Thoracic aorta (tissue), 2 donors: ENCODE measurements at places on chromosomes 5 and 9.

DNA sequence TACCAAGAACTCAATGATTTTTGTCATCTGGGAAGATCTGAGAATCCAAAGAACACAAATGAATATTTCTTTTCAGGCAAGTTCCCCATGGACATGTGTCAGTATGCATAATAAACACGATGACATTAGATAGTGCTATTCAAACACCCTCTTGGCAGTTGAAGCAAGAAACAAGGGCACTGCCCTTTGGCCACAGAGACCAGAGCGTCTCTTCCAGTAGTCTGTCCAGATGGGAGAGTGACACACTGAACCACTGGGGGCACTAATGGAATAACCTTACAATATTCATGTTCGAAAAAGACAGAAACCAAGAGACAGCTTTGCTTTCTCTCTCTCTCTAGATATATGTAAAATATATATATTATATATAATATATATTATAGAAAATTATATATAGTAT, 301.9 kb downstream of the CTNND2 start:
- DNase-seq: no peak
- H3K27ac ChIP-seq: no peak overlapping the region
- H3K36me3 ChIP-seq: no peaks in the 10 kb centered on the region
- no peaks in the 10 kb centered on the region for H3K27me3 ChIP-seq
- no peaks in the 10 kb centered on the region for H3K4me1 ChIP-seq
- H3K4me3 ChIP-seq: no peak overlapping the region

- H3K4me1 ChIP-seq: peaks cover 24% of the 10 kb centered on the region
- peak within 1 kb of the TSS; percentile 82 for H3K4me3 ChIP-seq
- no peaks in the 10 kb centered on the region for H3K36me3 ChIP-seq
- peak; percentile 34 for DNase-seq
- no peaks in the 10 kb centered on the region for H3K27me3 ChIP-seq
These were observed at the start of gene ARHGEF37 for GRCh38 chr5:149581192-149581861. ARHGEF37 (plus strand) TSS chr5:149581498; CDS start chr5:149597770, 16,272 bp downstream.

DNA sequence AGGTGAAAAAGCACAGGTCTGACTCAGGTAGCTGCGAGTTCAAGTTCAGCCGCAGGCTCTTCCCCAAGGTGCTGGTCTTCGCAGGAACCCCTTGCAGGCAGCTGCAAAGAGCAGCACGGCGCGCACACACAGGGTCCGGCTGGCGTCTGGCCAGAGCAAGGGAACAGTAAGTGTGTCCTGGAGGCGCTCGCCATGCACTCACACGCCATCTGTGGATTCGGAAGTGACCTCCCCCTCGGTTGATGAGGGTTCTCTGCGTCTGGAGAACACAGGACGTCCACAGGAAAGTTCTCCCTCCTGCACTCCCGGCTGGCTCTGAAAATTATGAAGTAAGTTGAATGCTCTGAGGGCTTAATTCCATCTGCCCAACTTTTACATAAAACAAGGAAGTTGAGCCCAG, 14.0 kb upstream of the EGFL7 start:
- H3K4me1 ChIP-seq: peaks cover 10% of the 10 kb centered on the region
- H3K36me3 ChIP-seq: no peaks in the 10 kb centered on the region
- H3K4me3 ChIP-seq: no peak overlapping the region
- no peak for DNase-seq
- H3K27ac ChIP-seq: no peak overlapping the region
- no peaks in the 10 kb centered on the region for H3K27me3 ChIP-seq

- H3K4me1 ChIP-seq: peaks cover 20% of the 10 kb centered on the region
- no peak overlapping the region for H3K27ac ChIP-seq
- H3K27me3 ChIP-seq: no peaks in the 10 kb centered on the region
- no peaks in the 10 kb centered on the region for H3K36me3 ChIP-seq
- no peak for DNase-seq
These were observed 97.8 kb downstream of the C5orf15 start for GRCh38 chr5:133870661-133871060.

GRCh38 chr9:114694719-114695269, 12.8 kb upstream of the TEX48 start:
- no peak for DNase-seq
- H3K4me3 ChIP-seq: no peak overlapping the region
- no peaks in the 10 kb centered on the region for H3K36me3 ChIP-seq
- H3K27me3 ChIP-seq: no peaks in the 10 kb centered on the region
- H3K4me1 ChIP-seq: no peaks in the 10 kb centered on the region

DNA sequence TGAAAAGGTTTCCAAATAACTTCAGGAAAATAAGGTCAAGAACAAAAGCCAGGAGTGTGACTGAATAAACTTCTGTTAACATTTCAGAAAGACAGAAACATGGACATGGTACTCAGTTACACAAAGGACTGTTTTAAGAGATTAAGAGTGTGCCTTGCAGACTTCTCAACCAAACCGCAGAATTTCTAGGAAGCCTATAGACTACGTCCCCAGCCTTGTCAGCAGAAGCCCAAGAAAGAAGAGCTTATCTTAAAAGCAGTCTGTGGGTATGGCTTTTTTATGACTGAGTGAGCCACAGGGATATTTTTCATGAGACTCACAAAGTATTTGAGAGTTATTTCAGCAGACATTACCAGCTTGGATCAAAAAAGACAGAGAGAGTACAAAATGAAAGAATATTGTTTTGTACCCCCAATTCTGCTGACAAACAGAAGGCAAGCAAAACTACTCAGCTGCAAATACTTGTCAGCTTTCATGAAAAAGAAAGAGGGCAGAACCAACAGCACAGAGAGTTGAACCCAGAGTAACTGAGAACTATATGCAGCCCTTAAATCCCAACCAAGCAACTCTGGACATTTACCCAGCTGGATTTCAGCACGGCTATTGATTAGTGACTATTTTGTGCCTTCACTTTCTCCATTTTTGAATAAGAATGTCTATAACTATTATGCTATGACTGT, 711.0 kb upstream of the CTNND2 start:
- H3K36me3 ChIP-seq: no peaks in the 10 kb centered on the region
- H3K27me3 ChIP-seq: no peaks in the 10 kb centered on the region
- no peak overlapping the region for H3K27ac ChIP-seq
- no peaks in the 10 kb centered on the region for H3K4me1 ChIP-seq
- no peak overlapping the region for H3K4me3 ChIP-seq

- H3K36me3 ChIP-seq: no peaks in the 10 kb centered on the region
- H3K4me1 ChIP-seq: no peaks in the 10 kb centered on the region
- no peak for DNase-seq
- no peak overlapping the region for H3K4me3 ChIP-seq
- no peaks in the 10 kb centered on the region for H3K27me3 ChIP-seq
These were observed 64.0 kb downstream of the RNF130 start for GRCh38 chr5:180007582-180007981.

GRCh38 chr9:121707477-121708424, 56.3 kb downstream of the DAB2IP start:
- no peak for DNase-seq
- H3K4me1 ChIP-seq: peaks cover 21% of the 10 kb centered on the region
- H3K36me3 ChIP-seq: no peaks in the 10 kb centered on the region
- H3K27ac ChIP-seq: no peak overlapping the region
- no peak overlapping the region for H3K4me3 ChIP-seq

DNA sequence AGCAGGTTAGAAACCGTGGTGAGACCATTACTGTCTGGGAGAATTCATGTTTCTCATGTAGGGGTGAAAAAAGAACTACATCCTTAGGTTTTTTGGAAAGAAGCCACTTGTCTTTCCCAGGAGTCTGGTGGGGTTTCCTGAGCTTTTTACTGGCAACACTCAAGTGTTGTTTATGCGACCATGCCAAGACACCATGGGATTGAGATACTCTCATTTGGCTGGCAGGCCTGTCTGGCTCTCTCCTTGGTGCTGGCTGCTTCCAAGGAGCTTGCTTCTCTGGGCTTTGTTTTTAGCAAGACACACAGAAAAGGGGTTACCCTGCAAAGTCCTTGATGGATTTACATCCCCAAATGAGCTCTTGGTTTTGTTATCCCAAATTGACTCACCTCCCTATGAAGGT, 80.9 kb upstream of the ISL1 start:
- no peak overlapping the region for H3K27ac ChIP-seq
- no peaks in the 10 kb centered on the region for H3K4me1 ChIP-seq
- no peaks in the 10 kb centered on the region for H3K27me3 ChIP-seq
- H3K36me3 ChIP-seq: no peaks in the 10 kb centered on the region

GRCh38 chr5:150184990-150185912, 4.6 kb upstream of the SLC6A7 start:
- peaks cover 35% of the 10 kb centered on the region for H3K4me1 ChIP-seq
- no peaks in the 10 kb centered on the region for H3K27me3 ChIP-seq
- no peak for DNase-seq

GRCh38 chr9:94872083-94872833, 145.8 kb downstream of the AOPEP start:
- H3K27me3 ChIP-seq: no peaks in the 10 kb centered on the region
- H3K4me3 ChIP-seq: no peak overlapping the region
- DNase-seq: no peak
- H3K36me3 ChIP-seq: no peaks in the 10 kb centered on the region
- H3K4me1 ChIP-seq: peaks cover 28% of the 10 kb centered on the region

DNA sequence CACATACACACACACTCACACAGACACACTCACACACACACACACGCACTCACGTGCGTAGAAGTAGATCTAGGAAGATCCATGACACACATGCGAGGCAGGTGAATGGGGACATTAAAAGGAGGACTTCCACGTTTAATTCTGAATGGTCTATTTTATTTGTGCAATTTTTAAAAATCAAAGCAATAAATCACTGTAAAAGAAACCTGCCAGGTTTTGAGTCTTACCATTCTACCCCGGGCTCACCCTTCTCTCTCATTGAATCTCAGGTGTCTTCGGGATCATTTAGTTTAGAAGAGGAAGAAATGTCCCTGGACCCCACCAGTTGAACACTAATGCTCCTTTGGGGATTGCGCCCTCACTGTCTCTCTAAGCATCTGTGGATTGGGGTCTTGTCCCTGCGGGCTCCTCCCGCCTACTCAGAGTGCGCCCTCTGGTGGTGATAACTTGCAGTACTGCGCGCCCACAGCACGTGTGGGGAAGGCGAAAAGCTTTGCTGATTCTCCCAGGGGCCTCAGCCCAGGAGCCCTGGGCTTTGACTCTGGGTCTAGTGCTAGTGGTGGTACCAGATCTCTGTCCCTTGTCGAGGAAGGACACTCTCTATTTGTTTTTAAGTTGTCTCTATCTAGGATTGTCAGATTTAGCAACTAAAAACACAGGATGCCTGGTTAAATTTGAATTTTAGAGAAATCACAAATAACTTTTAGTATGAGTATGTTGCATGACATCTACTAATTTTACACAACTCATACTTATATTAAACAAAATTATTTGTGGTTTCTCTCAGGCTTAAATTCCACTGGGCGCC, 34.8 kb downstream of the BOD1 start:
- DNase-seq: no peak
- H3K27me3 ChIP-seq: no peaks in the 10 kb centered on the region
- H3K27ac ChIP-seq: no peak overlapping the region
- no peaks in the 10 kb centered on the region for H3K4me1 ChIP-seq

DNA sequence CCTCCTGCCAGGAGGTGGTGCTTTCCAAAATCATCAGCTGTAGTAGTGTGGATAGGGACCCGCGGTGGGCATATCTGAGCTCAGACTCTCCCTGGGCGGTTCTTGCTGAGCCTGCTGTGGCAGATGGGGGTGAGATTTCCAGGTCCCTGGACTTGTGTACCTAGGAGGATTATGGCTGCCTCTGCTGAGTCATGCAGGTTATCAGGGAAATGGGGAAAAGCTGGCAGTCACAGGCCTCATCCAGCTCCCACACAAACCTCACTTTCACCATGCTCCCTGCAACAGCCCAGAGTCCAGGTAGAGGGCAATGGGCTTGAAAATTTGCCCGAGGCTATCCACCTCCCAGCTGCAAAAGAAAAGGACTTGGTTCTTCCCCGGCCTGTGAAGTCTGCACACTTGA, 23.4 kb upstream of the MAMDC2 start:
- no peak for DNase-seq
- no peak overlapping the region for H3K4me3 ChIP-seq
- no peaks in the 10 kb centered on the region for H3K36me3 ChIP-seq

- H3K27ac ChIP-seq: no peak overlapping the region
- H3K27me3 ChIP-seq: no peaks in the 10 kb centered on the region
- H3K4me1 ChIP-seq: no peaks in the 10 kb centered on the region
These were observed 500.4 kb downstream of the IRX1 start for GRCh38 chr5:4095918-4096630.

GRCh38 chr5:136232316-136232715, 39.4 kb upstream of the SMIM32 start:
- H3K27me3 ChIP-seq: no peaks in the 10 kb centered on the region
- H3K4me1 ChIP-seq: no peaks in the 10 kb centered on the region
- no peak overlapping the region for H3K4me3 ChIP-seq
- H3K36me3 ChIP-seq: no peaks in the 10 kb centered on the region
- DNase-seq: no peak

DNA sequence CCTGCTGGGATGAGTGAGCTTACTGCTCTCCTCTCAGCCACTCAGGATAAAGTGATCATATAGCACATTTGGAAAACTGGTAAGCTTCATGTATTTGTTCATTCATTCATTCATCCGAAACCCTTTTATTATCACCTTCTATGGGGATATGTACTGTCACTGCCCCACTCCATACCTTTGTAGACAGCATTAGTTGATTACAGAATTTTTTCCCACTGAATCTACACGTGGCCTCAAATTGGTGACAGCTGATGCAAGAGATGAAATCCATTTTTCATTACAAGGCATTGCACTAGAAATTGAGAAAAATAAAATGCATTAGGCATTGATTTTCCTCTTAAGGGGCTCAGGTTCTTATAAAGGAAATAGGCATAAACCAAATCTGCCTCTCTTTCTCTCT, 9.7 kb downstream of the GRIA1 start:
- no peak overlapping the region for H3K27ac ChIP-seq
- no peaks in the 10 kb centered on the region for H3K36me3 ChIP-seq
- H3K4me3 ChIP-seq: no peak overlapping the region
- no peak for DNase-seq
- peaks cover 9% of the 10 kb centered on the region for H3K4me1 ChIP-seq
- no peaks in the 10 kb centered on the region for H3K27me3 ChIP-seq

GRCh38 chr5:112310746-112311145, 108.3 kb downstream of the EPB41L4A start:
- no peak overlapping the region for H3K27ac ChIP-seq
- H3K27me3 ChIP-seq: no peaks in the 10 kb centered on the region
- no peaks in the 10 kb centered on the region for H3K36me3 ChIP-seq

DNA sequence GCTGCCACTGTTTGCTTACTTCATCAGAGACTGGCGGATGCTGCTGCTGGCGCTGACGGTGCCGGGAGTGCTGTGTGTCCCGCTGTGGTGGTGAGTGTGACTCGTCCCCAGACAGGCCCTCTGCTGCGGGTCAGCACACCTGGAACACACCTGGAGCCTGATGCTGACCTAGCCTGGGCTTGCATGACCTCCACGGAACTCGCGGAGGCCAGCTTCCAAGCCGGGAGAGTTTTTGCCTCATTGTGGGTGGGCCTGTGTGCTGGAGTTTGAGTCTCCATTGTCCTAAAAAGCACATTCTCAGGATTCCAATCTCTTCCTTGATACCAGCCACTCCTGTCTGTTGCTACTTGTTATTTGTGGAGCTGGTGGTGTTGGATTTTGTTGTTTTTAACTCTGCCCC, 28.1 kb downstream of the SLC22A4 start:
- no peaks in the 10 kb centered on the region for H3K36me3 ChIP-seq
- no peak overlapping the region for H3K4me3 ChIP-seq
- no peak overlapping the region for H3K27ac ChIP-seq
- no peaks in the 10 kb centered on the region for H3K27me3 ChIP-seq
- no peak for DNase-seq

GRCh38 chr9:25954209-25954608, 276.0 kb upstream of the TUSC1 start:
- H3K4me1 ChIP-seq: no peaks in the 10 kb centered on the region
- no peak overlapping the region for H3K27ac ChIP-seq
- H3K27me3 ChIP-seq: no peaks in the 10 kb centered on the region
- H3K4me3 ChIP-seq: no peak overlapping the region
- no peak for DNase-seq
